CD4-positive, alpha-beta T cell treated with Interleukin-2 at 100 ng/mL for 4 hours (primary cell): ENCODE measurements at places on chromosomes 3 and 15.

DNA sequence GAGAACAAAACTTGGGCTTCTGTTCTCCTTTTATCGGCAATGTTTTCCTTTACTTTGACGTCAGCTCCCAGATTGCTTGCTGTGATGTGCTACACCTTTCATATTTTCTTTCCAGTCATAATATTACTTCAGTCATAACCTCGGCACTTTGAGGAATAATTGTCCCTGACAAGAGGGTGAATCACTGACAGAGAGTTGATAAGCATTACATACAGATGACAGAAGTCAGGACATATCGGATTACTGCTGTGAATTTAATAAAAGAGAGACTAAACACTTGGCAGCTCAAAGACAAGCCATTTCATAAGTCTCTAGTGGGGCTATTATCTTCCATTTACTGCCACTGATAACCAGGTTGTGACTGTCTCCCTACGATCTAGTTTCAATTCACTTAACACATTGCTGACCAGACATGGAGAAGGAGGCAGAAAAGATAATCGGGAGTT lies 362.1 kb upstream of the ARRDC4 start:
- no peak for DNase-seq

DNA sequence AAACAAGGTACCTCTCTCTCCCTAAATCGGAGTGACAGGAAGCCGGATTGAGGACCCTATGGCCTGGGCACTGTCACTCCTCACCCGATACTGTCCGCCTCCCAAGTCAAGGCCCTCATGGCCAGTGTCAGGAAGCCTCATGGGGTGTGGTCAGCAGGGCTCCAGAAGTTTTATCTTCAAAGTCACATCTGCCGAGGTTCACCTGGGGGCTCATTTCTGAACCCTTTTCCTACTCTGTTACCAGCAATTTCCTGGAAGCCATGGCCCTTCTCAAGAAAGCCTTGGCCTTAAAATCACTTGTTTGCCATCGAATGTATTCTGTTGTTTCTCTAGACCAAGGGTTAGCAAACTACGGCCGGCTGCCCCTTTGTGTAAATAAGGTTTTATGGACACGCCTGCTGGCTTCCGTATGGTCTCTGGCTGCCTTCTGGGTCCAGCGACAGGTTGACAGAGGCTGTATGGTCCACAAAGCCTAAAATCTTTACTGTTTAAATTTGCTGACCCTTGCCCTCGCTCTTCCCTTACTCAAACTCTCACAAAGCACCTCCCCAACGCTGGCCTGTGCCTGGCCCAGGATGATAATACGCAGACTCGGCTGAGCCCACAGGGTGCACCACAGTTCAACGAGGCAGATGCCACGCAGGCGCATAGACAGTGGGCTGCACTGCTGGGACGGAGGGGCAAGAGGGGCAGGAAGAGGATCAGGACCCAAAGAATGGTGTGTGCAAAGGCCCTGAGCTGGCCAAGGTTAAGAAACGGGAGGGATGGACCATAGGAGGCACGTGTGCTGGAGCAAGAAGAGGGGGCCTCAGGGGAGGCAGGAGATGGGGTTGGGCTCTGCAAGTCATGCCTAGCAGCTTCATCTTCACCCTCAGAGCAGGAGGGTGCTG lies 24.7 kb upstream of the DUSP7 start:
- DNase-seq: no peak

DNA sequence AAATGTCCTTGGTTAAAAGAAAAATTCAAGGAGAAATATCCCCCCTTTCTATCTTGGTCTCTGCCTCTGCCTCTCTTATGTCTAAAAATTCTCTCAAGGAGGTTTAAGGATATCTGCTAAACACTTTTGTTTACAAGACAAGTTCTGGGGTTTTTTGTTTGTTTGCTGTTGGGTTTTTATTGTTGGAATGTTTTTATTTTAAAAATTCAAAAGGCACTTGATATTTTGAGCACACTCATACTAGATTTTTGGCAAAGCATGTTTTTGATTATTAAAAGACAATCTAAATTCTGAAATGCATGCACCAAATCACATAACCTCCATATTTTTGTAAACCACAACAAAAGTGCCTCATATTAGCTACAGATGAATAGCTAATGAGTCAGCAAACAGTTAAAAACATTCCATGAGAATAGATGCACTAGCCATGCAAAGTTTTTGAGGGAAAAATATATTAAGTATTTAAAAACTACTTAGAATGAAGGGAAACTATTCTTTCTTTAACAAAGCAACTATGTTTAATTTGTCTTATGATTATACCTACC lies 84.6 kb downstream of the ZBTB20 start:
- no peak for DNase-seq

- no peak for DNase-seq
Observed at GRCh38 chr3:112041321-112041720, 6.8 kb downstream of the TMPRSS7 start.

GRCh38 chr3:195021692-195022091 lies 249.3 kb downstream of the XXYLT1 start:
- no peak for DNase-seq

- no peak for DNase-seq
Observed at GRCh38 chr3:42118762-42119361, 27.7 kb downstream of the TRAK1 start.

- no peak for DNase-seq
Observed at GRCh38 chr15:57849317-57849716, 142.8 kb downstream of the POLR2M start.

DNA sequence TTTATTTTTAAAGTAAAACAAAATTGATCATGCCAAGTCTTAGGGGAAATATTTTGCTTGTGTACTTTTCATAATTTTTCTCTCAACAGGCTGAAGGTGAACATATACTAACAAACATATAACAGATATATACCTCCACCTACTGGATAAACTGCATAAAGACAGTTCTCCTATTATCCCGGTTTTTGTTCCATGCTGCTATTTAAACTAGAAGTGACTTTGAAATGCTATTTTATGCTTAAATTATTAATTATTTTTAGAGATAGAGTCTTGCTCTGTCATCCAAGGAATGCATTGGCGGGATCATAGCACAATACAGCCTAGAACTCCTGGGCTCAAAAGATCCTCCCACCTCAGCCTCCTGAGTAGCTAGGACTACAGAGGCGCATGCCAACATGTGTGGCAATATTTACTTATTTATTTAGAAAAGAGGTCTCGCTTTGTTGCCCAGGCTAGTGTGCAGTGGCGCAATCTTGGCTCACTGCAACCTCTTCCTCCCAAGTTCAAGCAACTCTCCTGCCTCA lies 49.8 kb downstream of the ST3GAL6 start:
- no peak for DNase-seq

- DNase-seq: no peak
Observed at GRCh38 chr15:59178151-59178695, 28.4 kb upstream of the LDHAL6B start.

GRCh38 chr15:88218557-88219221 lies 37.9 kb downstream of the NTRK3 start:
- no peak for DNase-seq

DNA sequence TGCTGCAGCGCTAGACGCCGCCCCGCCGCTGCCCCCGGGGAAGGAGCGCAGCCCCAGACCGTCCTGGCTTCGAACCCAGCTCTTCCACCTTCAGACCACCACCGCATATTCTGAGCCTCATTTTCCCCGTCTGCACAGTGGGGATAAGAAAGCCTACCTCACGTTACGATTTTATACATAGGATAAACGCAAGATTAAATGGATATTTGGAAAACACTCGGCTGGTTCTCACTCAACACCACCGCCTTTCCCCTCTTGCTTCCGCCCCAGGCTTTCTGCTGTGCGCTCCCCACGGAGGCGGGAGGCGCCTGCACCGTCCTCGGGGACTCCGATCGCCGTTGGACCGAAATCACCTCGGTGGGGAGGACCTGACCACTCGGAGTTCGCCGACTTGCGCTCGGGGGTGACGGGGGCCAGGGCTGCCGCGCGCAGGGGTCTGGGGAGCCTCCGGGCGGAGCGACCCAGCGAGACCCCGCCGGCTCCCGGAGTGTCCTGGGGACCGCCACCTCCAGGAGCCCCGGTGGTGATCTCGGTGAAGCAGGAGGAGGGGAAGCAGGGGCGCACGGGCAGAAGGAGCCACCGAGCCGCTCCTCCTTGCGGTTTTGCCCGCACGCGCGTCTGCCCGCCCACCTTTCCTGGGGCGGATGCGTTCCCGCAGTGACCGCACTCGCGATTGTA lies 4.0 kb downstream of the FBXL22 start:
- peak; percentile 40 for DNase-seq

GRCh38 chr3:127226946-127227842 lies 34.3 kb downstream of the PRR23E start:
- DNase-seq: no peak

- no peak for DNase-seq
Observed at GRCh38 chr3:127798716-127799115, 23.6 kb downstream of the MGLL start.

DNA sequence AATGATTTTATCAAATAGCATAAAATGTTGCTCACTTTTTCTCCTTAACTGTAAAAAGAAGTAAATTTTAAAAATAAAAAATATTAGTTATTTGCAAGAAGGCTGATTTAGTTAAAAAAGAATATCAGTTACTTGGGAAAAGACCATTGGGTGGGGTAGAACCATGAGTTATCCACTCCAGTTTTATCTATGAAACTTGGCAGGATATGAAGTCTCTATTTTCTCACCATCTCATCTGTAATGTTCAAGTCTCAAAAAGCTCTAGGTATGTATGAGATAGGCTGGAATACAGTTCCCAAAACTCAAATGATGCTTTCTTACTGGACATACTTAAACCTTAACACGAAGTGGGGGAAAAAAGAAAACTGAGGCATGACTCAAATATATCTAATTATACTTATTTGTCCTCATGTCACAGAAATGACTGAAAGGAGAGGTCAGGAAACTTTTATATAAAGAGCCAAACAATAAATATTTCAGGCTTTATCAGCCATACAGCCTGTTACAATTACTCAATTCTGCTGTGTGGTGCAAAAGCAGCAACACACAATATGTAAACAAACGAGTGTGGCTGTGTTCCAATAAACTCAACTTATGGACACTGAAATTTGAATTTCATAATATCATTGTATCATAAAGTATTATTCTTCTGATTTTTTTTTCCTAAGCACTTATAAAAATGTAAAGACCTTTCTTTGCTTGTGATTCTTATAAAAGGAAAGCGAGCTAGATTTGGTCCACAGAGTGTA lies 131.8 kb downstream of the TBL1XR1 start:
- no peak for DNase-seq

DNA sequence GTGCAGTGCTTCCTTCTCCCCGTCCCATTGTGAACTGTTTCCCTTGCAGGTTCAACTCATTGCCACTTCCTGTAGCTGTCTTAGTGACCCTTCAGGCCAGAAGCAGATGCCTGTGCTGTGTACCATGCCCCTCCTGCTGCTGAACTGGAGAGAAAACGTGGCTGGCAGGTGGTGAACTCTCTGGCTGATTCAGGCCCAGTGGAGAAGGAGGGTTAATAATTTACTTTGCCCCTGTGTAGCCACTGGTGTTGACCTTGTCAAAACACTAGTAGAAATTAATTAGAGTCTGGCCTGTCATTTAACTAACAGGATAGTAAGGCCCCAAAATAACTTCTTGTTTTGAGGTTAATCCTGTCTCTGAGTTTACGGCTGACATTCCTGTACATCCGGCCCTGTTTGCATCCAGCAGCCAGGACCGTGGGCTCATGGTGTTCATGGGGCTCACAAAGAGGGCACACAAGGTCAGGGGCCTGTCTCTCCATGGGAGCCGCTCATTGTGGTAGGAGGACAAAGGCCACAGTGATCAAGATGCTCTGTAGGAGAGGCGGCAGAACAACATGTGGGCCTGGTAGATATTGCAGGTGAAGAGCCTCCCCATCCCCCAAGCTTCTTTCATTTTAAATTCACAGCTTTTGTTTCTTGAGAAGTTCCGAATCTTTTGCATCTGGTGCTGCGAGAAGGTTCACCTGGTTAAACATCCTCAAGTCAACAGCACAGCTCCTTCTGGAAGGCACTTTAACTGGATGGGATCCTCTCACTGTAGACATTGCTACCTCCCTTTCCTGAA lies 101.6 kb downstream of the CGNL1 start:
- DNase-seq: no peak

DNA sequence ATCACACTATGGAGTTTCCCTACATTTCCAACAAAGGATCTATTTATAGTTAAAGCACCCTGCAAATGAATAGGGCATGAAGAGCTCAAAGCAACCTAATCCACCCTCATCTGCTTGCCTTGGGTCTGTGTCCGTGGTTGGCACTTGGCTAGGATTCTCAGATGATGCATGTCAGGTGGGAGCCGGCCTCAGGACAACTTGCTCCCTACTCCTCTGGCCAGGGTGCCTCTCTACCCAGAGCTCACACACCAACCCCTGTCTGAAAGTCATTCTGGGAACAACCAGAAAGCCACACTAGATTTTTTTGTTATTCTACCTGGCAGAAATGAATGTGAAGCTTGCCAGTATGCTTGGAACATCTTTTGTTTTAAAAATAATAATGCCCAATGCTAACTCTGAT lies 13.2 kb downstream of the ARHGEF3 start:
- DNase-seq: no peak

DNA sequence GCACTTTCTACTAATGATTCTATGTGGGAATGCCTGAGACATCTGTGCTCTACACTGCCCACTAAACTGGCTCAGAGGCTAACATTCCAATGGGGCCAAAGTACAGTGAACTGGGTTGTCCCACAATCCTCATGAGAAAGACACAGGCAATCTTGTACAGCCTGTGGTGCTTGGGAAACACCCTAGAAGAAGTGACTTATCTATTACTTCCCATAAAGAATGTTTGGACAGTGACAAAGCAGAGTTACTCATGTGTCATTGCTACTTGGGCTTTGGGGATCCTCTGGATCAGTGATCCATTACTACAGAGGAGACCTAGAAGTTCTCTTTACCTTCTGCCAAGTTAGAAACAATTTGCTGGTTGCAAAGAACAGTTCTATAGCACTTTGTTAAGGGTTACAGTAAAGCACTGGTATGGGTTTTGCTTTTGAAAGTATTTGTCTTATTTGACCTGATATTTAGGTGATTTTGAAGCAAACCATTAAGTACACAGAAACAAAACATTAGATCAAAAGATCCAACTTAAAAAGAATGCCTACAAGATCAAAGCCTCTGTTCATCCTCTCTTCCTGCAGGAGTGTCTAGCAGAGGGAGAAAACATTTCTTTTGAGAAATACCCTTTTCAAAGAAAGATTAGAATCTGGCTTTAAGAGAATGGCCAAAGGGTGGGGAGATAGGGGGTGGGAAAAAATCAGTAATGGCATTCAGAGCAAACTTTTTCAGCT lies 75.8 kb downstream of the CTNNB1 start:
- no peak for DNase-seq

DNA sequence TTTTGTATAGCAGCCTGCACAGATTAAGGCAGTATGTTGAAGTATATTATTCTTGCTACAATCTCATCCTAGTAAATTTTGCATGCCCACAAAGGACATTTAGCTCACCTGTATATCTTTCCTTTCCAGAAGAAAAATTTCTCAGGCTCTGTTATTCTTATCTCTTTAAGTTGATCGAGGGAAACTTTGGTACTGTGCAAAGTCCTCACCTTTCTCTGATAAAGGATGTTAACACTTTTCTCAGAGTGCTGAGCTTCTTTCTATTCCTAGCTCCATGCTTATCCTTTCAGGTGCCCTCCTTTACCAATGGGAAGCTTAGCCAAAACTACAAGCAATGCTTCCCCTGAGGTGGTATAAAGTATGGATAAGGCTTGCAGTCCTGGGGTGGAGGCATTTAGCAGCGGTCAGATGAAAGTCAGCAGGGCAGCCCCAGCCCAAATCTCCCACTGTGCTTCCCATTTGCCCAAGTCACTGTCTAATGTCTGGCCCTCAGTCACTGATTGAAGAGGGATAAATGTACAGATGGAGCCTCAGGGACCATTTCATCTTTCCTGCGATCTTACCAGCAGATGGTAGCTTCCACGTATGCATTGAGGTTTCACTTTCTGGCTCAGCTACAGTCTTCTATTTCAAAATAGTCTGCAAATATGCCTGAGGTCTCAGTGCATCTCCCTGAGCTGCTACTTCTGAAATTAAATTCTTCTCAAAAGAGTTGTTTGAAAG lies 127.8 kb upstream of the P2RY1 start:
- no peak for DNase-seq
